Amniotic epithelial cell (primary cell): ENCODE measurements at places on chromosomes 1 and 21.

DNA sequence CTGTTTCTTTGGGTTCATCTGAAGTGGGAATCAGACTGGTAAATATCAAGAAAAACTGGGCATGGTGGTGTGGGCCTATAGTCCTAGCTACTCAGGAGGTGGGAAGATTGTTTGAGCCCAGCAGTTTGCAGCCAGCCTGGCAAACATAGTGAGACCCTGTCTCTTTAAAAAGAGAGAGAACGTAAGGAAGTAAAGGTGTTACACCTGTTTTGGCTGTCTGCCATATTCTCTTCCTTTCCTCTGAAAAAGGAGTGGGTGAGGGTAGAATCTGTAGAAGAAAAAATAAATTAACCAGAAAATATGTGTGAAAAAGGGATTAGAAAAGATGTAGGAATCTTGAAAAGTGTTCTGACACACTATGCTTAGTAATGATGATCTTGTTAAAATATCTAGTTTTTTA lies 20.0 kb downstream of the AHCYL1 start:
- no peak for DNase-seq

GRCh38 chr1:57494530-57495079 lies 70.7 kb upstream of the DAB1 start:
- DNase-seq, result no peak

DNA sequence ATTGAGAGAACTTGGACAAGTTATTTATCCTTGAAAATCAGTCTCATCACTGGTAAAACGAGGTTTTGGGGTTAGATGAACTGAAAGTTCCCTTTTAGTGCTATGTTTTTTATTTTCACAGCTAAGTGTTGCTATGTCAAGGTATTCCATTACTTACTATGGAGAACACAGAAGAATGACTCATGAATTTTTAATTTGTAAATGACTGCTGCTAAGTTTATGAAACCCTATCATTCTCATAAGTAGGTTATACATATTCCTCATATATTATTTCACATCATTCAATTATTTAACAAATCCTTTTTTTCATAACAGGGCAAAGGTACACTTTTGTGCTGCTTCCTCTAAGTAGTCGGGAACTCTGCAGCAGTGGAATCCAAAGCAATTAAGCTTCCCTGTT lies 52.2 kb upstream of the ATP1A1 start:
- DNase-seq, result no peak

GRCh38 chr1:48548985-48549384 lies 77.0 kb upstream of the SPATA6 start:
- DNase-seq, result no peak

- no peak for DNase-seq
Measured at GRCh38 chr1:235799264-235799663, 67.4 kb downstream of the LYST start.

GRCh38 chr1:95278173-95279006 lies 44.4 kb downstream of the RWDD3 start:
- DNase-seq, result no peak

DNA sequence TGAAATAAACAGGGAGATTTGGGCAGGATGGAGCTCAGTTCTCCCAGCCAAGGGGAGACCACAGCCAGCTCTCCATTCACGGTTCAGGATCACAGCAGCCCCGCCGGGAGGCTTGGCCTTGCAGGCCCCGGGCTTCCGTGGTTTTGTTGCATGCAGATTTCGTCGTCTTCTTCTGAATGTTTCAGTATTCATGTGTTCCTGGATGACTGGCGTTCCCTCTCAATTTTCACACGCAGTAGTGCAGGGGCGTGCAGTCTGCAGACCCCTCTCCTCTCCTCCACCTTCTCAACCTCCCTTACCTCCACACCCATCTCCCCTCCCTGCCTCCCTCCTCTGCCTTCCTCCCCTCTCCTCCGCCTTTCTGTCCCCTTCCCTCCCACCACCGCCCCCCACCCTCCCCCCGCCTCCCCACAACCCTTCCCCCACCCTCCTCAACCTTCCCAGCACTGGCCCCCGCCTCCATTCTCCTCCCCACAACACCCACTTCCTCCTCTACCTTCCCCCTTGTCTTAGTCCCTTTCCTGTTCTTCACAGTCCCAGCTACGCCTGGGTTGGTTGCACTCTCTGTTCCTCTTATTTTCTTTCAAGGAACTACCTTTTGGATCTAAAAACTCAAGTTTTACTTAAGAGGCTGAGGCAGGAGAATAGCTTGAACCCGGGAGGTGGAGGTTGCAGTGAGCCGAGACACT lies 8.4 kb upstream of the SLC19A1 start:
- no peak for DNase-seq

GRCh38 chr1:24100945-24101737 lies 10.8 kb downstream of the MYOM3 start:
- no peak for DNase-seq

DNA sequence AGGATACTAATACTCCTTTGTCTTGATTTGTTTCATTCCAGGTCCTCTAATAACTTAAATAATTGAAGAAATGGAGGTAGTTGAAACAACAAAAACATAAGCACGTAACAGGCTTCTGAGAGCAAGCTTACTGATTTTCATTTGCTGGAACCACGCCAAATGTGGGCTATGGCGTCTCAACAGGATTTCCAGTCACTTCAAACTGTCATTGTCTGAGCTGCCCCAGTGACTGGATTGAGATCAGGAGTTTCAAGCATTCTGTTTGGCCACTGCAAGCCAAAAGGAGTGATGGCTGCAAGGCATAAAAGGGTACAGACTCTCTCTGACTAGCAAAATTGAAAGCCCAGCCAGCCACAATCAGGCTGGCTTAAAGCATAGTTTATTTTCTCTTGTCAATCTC lies 289.9 kb downstream of the DPYD start:
- DNase-seq, result no peak

DNA sequence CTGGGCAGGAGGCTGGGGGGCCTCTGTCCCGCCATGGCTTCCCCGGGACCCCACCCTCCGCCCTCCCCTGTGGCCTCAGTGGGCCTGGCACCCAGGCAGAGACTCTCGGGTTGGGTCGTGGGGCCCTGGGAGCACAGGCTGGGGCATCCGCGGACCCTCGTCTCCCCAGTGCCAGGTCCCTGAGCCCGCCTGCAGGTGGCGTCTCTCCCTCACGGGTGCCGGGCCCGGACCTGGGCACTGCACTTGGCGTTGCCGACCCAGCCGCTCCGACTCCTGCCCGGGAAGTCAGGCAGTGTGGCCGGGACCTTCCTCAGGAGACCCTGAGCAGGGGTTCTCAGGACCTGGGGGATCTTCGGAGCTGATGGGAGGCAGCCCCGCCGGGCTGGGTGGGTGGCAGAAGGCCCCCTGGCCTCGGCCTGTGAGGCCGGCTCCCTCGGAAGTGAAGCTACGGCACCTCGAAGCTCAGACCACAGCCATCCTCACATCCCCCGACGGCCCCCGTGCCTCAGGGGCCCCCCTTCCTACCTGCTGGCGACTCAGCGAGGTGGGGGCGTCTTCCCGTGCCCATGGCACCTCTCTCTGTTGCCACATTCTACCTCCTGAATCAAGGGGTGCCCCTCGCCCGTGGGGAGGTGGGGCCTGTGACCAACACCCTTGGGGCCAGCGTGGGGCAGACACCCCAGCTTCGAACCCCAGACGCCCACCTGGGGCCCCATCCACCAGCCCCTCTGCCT lies 6.4 kb upstream of the C1orf159 start:
- peak; percentile 41 for DNase-seq

GRCh38 chr21:36566644-36567043 lies 86.7 kb upstream of the CLDN14 start:
- DNase-seq, result no peak

GRCh38 chr1:173149887-173150286 lies 57.2 kb downstream of the TNFSF4 start:
- DNase-seq, result peak; percentile 99

- DNase-seq, result no peak
Measured at GRCh38 chr21:41848958-41849580, 30.1 kb downstream of the PRDM15 start.

GRCh38 chr1:15063346-15063745 lies 90.2 kb upstream of the TMEM51 start:
- no peak for DNase-seq

- peak; percentile 23 for DNase-seq
Measured at GRCh38 chr21:33854604-33855003, 61.0 kb downstream of the ATP5PO start.

GRCh38 chr1:76901158-76901767 lies 34.0 kb downstream of the ST6GALNAC5 start:
- DNase-seq, result peak; percentile 59

GRCh38 chr1:159915571-159916241 lies 9.6 kb downstream of the TAGLN2 start:
- no peak for DNase-seq

DNA sequence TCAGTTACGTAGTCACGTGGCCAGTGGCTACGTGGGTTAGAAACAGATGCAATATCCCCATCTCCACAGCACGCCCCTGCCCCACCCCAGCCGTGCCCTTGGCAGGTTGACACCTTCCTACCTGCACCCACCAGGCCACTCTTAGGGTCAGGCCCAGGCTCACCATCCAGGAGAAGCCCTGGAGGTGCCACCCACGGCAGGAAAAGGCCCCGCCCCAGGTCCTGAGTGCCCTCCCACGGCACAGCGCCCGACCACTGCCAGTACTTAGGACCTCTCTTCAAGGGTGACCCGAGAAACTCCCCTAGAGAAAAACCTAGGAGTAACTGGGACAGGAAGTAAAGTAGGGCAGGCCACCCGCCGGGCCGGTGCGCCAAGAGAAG lies 1.5 kb downstream of the C1orf35 start:
- no peak for DNase-seq

- DNase-seq, result peak; percentile 7
Measured at GRCh38 chr1:54623216-54624007, at the start of gene FAM151A. FAM151A (minus strand) TSS chr1:54623525; CDS start chr1:54623395, 130 bp downstream.

- DNase-seq, result peak; percentile 7
Measured at GRCh38 chr1:242651817-242652216, 127.3 kb upstream of the PLD5 start.

- DNase-seq, result no peak
Measured at GRCh38 chr1:10187026-10187334, 23.4 kb upstream of the KIF1B start.

DNA sequence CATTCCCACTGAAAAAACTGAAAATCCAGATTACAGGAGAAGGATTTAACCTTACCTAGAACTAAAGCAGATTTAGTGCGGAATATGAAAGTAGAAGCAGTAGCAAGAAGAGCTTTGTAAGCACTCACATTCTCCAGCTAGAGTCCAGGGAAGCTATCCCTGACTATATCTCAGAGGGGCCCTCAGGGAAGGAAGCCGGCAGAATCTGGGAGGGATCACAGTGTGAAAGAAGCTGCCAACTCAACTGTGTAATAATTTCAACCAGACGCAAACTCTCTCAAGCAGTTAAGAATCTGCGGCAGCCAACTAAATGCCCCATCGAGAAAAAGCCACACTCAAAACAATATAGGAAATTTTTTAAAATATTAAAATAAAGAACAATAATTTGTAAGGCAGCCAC lies 163.8 kb downstream of the EIF4G3 start:
- DNase-seq, result peak; percentile 79

GRCh38 chr1:247177755-247178154 lies 5.9 kb upstream of the ZNF124 start:
- no peak for DNase-seq

DNA sequence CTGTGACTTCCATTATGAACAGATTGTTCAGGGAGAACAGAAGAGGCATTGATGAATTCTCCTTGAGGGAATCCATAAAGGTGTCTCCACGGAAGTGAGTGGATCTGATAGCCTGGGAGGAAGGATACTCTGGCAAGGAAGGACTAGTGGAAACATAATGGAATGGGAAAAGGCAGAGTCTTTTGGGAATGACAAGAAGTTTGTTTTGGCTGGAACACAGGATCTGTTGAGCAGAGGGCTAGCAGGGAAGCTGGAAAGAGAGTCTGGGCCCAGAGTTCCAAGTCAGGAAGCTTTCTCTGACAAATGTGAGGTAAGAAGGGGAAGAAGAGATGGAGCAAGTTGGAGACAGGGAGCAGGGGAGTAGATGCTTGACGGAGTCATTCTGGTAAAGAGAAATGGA lies 8.1 kb downstream of the ADAMTS5 start:
- no peak for DNase-seq

DNA sequence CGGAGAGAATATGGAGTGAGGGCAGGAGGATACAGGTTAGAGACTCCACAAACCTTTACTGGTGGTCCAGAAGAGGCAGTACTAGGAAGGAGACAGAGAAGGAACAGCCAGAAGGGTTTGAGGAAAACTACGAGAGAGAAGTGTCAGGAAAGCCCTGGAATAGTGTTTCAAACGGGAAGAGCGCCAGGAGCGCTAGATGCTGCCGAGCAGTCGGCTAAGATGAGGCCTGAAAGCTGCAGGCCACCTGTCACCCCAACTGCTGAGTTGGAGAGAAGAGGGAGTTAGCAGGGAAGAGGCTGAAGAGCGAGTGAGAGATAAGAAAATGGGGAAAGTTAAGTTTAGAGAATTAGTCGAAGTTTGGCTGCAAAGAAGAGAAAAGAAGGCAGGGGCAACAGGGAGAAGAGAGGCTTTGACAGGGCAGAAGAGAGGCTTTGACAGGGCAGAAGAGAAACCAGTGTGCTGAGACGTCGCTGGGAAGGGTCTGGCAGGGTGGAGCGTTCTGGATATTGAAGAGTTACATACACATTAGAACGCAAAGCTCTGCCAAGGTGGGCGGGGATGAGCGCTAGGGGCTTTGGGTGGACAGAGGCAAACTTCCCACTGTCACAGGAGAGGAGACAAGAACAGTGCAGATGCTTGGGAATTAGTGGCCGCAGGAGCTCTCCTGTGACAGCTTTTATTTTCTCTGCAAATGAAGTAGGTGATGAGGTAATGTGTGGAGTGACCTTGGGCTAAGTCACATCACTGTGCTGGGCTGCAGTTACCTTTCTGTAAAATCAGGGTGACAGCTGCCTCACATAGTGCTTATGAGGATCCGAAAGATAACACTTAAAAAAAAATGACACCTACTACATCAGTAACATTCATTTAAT lies 31.2 kb downstream of the PCSK9 start:
- DNase-seq, result no peak

DNA sequence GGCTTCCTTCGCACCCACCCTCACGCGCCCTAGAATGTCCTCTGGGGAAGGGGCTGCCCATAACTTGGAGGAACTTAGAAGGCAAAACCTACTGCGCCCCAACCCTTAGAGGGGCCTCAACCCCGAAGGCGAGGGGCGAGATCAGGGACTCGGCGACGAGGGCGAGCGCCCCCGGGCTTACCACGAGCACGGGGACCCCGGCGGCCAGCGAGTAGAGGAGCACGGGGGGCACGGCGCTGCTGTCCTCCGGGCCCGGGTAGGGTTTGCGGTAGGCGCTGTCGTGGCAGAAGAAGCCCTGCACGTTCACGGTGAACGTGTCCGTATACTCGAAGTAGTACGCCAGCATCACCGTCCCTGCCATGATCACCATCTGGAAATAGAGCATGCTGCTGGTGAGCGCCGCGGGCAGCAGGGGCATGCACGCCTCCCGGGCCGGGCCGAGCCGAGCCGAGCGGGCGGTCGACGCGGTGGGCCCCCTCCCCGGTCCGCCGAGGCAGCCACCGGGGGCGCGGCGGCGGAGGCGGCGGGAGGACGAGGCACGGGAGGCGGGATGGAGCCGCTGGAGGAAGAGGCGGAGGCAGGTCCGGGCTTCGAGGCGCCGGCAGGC lies 304 bp downstream of the PLPPR5 start:
- peak; percentile 7 for DNase-seq

GRCh38 chr1:39825432-39825941 lies 36.8 kb upstream of the BMP8B start:
- DNase-seq, result no peak

- DNase-seq, result no peak
Measured at GRCh38 chr1:101364370-101365120, 127.7 kb downstream of the S1PR1 start.

- no peak for DNase-seq
Measured at GRCh38 chr1:180415236-180415848, 87.0 kb downstream of the ACBD6 start.
